ENCODE measurements at places on chromosomes 11 and 22.

- no peak overlapping the region for H3K4me3 ChIP-seq
- no peaks in the 10 kb centered on the region for H3K27me3 ChIP-seq
- H3K4me1 ChIP-seq, result no peaks in the 10 kb centered on the region
Observed at GRCh38 chr11:665062-665703, 28.1 kb downstream of the DRD4 start.

DNA sequence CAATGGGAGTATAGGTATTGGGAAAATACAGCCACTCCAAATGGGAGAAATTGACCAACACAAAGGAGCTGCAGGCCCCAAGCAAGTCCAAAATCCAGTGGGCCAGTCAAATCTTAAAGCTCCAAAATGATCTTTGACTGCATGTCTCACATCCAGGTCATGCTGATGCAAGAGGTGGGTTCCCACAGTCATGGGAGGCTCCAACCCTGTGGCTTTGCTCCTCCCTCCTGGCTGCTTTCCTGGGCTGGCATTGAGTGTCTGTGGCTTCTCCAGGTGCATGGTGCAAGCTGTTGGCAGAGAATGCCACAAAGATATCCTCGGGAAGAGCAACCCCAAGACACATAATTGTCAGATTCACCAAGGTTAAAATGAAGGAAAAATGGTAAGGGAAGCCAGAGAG is 80.8 kb downstream of the IGLL5 start:
- no peak overlapping the region for H3K4me3 ChIP-seq
- H3K27me3 ChIP-seq, result peaks cover 26% of the 10 kb centered on the region
- no peak overlapping the region for H3K27ac ChIP-seq
- no peaks in the 10 kb centered on the region for H3K36me3 ChIP-seq
- H3K4me1 ChIP-seq, result no peaks in the 10 kb centered on the region
- no peak for DNase-seq

- H3K36me3 ChIP-seq, result no peaks in the 10 kb centered on the region
- no peak for DNase-seq
- no peaks in the 10 kb centered on the region for H3K27me3 ChIP-seq
- no peak overlapping the region for H3K4me3 ChIP-seq
Observed at GRCh38 chr11:122248939-122249338, 132.9 kb upstream of the BLID start.

GRCh38 chr11:28887681-28888080 is 779.5 kb downstream of the METTL15 start:
- no peaks in the 10 kb centered on the region for H3K27me3 ChIP-seq
- no peak overlapping the region for H3K27ac ChIP-seq
- DNase-seq, result no peak
- no peaks in the 10 kb centered on the region for H3K36me3 ChIP-seq

- no peaks in the 10 kb centered on the region for H3K4me1 ChIP-seq
- peaks cover 34% of the 10 kb centered on the region for H3K27me3 ChIP-seq
- no peak overlapping the region for H3K4me3 ChIP-seq
Observed at GRCh38 chr11:15101072-15101709, 13.5 kb upstream of the INSC start.

- peaks cover 3% of the 10 kb centered on the region for H3K27me3 ChIP-seq
- H3K36me3 ChIP-seq, result no peaks in the 10 kb centered on the region
- H3K4me3 ChIP-seq, result no peak overlapping the region
- no peak for DNase-seq
Observed at GRCh38 chr22:30790366-30790765, 95.7 kb downstream of the OSBP2 start.

DNA sequence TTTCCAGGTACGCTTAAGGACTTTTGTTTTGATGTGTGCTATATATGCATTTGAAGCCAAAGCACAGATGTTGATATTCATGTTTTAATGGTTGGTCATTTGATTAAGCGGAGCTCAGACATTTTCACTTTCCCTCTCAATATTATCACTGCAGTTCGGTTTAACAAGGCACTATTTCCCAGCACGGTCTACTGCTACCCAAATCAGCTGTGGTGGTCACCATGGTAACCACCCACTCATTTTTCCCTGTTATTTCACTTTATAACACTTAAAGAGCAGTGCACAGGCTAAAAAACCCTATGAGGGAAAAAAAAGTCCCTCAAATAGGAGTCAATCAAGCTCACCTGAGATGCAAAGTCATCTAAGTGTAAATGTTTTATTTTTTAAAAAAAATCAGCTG is 439.6 kb upstream of the CCDC90B start:
- H3K36me3 ChIP-seq, result no peaks in the 10 kb centered on the region
- H3K4me1 ChIP-seq, result no peaks in the 10 kb centered on the region
- no peak overlapping the region for H3K27ac ChIP-seq
- H3K4me3 ChIP-seq, result no peak overlapping the region
- no peak for DNase-seq

DNA sequence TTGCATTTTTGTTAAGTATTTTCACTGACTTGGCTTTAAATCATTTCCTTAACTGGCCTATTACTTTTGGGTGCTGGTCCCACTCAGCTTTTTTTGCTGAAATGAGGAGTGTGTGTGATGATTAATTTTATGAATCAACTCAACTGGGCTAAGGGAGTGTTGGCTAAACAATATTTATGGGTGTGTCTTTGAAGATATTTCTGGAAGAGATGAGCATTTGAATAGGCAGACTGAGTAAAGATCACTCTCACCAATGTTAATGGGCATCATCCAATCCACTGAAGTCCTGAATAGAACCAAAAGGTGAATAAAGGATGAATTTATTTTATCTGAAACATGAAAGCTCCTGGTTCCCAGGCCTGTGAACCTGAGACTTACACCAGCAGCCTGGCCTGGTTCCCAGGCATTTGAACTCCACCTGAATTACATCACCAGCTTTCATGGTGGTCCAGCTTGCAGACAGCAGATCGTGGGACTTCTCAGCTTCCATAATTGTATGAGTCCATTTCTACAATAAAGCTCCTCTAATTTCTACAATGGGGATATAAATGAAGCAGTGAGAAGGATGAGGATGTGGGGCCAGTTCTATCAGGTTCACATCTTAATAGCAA is 241.3 kb upstream of the ZC3H12C start:
- H3K4me1 ChIP-seq, result no peaks in the 10 kb centered on the region
- H3K27ac ChIP-seq, result no peak overlapping the region
- H3K27me3 ChIP-seq, result no peaks in the 10 kb centered on the region
- H3K36me3 ChIP-seq, result no peaks in the 10 kb centered on the region
- no peak for DNase-seq

- no peak overlapping the region for H3K27ac ChIP-seq
- no peak for DNase-seq
- H3K27me3 ChIP-seq, result no peaks in the 10 kb centered on the region
- peaks cover 52% of the 10 kb centered on the region for H3K36me3 ChIP-seq
Observed at GRCh38 chr11:77325159-77325558, 23.7 kb upstream of the GDPD4 start.

- no peak overlapping the region for H3K4me3 ChIP-seq
- peaks cover 2% of the 10 kb centered on the region for H3K36me3 ChIP-seq
- no peak for DNase-seq
- peaks cover 22% of the 10 kb centered on the region for H3K4me1 ChIP-seq
- H3K27ac ChIP-seq, result no peak overlapping the region
- H3K27me3 ChIP-seq, result peaks cover 1% of the 10 kb centered on the region
Observed at GRCh38 chr22:49763138-49763537, 64.5 kb downstream of the BRD1 start.

DNA sequence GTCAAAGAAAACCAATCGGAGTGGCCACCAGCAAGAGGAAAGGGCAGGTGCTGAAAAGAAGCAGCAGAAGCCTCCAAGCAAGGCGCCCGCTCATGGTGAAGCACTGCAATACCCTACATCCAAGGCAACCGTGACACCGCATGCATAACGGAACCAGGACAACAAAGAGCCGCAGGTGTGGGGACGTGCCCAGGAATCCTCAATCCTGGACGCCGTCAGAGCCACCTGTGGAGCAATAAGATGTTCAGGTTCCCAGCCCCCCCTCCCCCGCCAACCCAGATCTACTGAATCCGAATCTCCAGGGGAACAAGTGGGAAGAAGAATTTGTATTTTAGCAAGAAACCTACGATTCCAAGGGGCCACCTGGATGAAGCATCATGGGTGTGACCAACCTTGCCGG is 70.8 kb downstream of the SHANK2 start:
- H3K27me3 ChIP-seq, result peaks cover 12% of the 10 kb centered on the region
- no peaks in the 10 kb centered on the region for H3K4me1 ChIP-seq
- H3K36me3 ChIP-seq, result no peaks in the 10 kb centered on the region
- no peak for DNase-seq
- H3K27ac ChIP-seq, result no peak overlapping the region

GRCh38 chr11:4455419-4455818 is 6.3 kb downstream of the OR52K2 start:
- H3K4me1 ChIP-seq, result peaks cover 28% of the 10 kb centered on the region
- no peak overlapping the region for H3K4me3 ChIP-seq
- H3K27ac ChIP-seq, result no peak overlapping the region
- H3K36me3 ChIP-seq, result peaks cover 5% of the 10 kb centered on the region
- H3K27me3 ChIP-seq, result peaks cover 7% of the 10 kb centered on the region

GRCh38 chr11:38530226-38530625 is 1932.2 kb upstream of the RAG2 start:
- no peak for DNase-seq
- no peak overlapping the region for H3K4me3 ChIP-seq
- no peak overlapping the region for H3K27ac ChIP-seq
- H3K36me3 ChIP-seq, result no peaks in the 10 kb centered on the region
- no peaks in the 10 kb centered on the region for H3K4me1 ChIP-seq

DNA sequence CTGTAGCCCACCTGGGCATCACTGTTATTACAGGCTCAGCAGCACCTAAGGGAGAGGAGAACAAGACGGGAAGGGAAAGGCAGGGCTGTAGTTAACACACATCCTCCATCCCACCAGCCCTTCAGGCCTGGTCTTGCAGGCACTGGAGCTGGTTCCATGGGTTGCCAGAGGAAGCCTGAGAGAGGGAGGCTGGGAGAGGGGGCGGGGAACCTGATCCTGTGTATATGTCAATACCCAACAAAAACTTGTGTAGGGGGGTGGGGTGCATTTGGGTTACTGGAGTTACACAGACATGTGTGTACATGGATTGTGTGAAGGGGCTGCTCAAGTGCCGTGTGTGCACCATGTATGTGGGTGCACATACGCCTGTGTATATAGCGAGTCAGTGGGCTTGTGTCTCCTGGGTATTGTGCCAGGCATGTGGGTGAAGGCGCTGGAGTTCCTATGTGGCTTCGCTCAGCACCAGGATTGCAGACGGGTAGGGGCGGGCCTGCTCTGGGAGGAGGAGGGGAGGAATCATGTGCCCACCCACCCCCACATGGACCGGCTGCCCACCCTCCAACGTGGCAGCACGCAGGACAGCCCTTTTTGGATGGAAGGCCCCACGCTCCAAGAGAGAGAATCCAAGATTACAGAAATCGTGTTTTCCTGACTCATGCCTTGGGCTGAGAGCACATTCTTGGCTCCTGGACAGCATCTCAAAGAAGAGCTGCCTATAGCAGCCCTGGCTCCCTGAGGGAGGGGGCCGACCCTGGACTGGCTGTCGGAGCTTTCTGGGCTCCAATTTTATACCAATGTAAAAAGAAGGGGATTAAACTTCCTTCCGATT is 4.2 kb upstream of the SERPINH1 start:
- no peak for DNase-seq
- H3K27ac ChIP-seq, result no peak overlapping the region
- H3K4me1 ChIP-seq, result peaks cover 21% of the 10 kb centered on the region
- H3K27me3 ChIP-seq, result peaks cover 19% of the 10 kb centered on the region

DNA sequence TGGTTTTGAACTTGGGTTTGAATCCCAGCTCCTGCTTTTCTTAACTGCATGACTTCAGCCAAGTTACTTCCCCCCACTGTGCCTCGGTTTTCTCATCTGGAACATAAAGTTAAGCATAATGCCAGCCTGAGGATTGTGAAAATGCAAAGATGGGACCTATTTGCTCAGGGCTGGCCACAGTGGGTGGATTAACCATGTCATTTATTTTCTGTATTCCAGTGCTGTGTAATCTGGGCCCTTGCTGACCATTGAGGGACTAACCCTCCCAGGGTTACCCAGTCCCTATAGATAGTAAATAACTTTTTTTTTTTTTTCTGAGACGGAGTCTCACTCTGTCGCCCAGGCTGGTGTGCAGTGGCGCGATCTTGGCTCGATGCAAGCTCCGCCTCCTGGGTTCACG is 1.5 kb upstream of the VPREB3 start:
- no peak for DNase-seq
- H3K27me3 ChIP-seq, result peaks cover 25% of the 10 kb centered on the region
- no peaks in the 10 kb centered on the region for H3K36me3 ChIP-seq
- H3K27ac ChIP-seq, result no peak overlapping the region
- no peak overlapping the region for H3K4me3 ChIP-seq

DNA sequence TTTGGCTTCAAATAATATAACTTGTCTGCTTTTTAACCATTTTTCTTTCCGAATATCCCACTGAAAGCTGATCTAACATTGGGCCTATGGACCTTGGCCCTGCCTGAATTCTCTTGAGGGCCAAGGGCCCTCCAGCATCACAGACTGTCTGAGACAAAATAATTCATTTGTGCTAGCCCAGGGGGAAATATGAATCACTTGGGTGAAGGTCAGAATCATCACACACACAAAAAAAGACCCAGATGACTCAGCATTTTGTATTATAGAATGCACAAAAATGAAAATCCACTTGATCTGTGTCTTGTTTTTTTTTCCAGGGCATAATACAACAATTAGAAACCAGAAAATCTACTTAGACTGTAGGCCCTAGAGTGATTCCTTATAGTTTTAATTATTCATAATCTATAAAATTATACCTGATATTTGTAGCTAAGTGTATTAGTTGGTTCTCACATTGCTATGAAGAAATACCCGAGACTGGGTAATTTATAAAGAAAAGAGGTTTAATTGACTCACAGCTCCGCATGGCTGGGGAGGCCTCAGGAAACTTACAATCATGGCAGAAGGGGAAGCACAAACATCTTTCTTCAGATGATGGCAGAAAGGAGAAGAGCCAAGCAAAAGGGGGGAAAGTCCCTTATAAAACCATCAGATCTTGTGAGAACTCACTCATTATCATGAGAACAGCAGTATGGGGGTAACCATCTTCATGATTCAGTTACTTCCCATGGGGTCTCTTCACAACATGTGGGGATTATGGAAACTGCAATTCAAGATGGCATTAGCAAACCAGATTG is 15.6 kb upstream of the RDX start:
- peaks cover 7% of the 10 kb centered on the region for H3K27me3 ChIP-seq
- peaks cover 1% of the 10 kb centered on the region for H3K36me3 ChIP-seq
- H3K4me3 ChIP-seq, result no peak overlapping the region

DNA sequence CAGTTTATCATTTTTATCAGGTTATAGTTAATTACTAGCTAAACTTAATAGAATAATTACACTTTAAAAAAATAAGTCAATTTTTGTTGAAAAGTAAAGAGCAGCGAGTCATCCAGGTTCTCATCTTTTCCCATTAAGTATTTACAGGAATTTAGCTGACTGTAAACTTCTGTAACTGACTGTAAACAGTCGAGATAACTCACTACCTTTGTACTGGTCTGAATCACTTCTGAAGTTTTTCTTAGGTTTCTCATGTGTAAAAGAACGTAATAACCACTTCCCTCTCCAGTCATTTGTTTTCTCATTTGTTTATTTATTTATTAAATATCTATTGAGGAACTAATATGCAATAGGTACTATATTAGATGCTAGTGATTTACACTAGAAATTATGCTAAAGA is 270.8 kb downstream of the DYNC2H1 start:
- H3K27ac ChIP-seq, result no peak overlapping the region
- H3K36me3 ChIP-seq, result no peaks in the 10 kb centered on the region
- no peaks in the 10 kb centered on the region for H3K4me1 ChIP-seq

Measured in activated naive CD4-positive, alpha-beta T cell treated with anti-CD3 and anti-CD28 coated beads, Interleukin-2, amount 10 ng/mL, durations not matched to agents 7 days and 5 days (primary cell).